ENCODE measurements at places on chromosomes 11 and 22.
A peak's percentile ranks its signal among the peaks of the same experiment; 100 is the strongest.

- peak; percentile 60 for DNase-seq
Measured at GRCh38 chr22:41526830-41527799, 17.2 kb downstream of the POLR3H start.

DNA sequence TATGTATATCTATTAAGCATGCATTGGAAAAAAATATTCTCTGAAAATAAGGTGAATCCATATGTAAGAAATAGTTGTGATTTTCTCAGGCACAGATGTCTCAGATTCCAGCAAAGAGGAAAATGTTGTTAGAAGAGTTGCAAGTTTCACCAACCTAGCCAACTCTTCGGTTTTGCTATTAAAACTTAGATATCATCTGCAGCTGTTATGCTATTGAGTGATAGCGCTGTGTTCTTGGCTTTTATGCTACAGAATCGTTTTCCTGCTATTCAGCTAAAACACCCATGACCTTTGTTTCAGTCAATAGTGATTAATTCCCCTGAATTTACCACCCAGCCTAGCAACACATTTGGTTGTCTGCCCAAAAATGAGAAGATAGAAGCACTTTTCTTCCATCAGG lies 795.6 kb upstream of the ANO3 start:
- DNase-seq = no peak

GRCh38 chr22:43260331-43261231 lies 73.6 kb upstream of the TTLL12 start:
- DNase-seq = no peak

GRCh38 chr11:68581439-68581838 lies 102.9 kb upstream of the GAL start:
- DNase-seq = no peak

DNA sequence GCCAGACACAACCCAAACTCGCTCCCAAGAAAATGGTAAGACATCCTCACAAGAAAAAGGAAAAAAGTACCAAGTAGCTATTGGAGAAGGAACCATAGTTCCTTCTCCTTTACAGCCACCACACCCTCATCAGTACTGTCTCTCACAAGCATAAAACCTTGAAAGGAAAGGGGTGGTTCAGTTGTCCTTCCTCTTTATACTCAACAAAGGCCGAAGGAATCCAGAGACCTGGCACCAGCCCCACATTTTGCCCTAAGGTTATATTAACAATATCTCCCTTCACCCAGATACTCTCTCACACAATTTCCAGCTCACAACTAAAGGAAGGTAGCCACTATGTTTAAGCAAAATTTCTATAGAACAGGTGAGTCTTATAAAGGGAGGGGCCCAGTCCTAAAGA lies 8.5 kb downstream of the FHIP1B start:
- DNase-seq = no peak

DNA sequence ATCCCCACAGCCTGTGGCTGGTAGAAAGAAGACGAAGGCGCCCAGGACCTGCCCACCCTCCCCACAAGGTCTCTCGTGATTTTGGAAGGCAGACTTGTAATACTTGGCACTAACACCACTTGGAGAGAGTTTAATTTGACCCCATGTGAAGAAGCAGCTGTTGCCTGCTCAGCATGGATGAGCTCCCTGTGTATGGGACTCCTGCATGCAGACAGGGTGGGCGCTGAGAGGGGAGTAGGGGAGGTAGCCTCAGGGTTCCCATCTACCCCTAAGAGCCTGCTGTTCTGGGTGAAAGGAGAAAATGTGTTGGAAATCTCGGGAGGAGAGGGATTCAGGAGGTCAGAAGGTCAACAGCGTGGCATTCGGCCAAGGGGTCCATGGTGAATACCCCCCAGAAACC lies 625.9 kb downstream of the TBC1D22A start:
- no peak for DNase-seq

DNA sequence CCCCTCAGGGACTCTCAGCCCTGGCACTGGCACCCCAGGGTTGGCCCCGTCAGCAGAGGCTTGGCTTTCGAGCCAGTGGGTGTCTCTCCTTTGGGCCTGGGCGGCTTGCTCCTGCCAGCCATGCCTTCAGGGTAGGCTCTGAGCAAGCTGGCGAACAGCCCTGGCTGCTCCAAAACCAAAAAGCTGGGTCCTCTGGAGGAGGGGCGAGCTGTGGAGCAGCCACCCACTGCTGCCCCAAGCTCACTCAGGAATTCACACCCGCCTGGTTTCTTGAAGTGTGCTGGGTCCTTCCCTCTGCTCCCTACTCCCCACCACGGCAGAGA lies 6.2 kb downstream of the YDJC start:
- no peak for DNase-seq

GRCh38 chr11:102983486-102983885 lies 28.0 kb upstream of the MMP13 start:
- DNase-seq = no peak

- no peak for DNase-seq
Measured at GRCh38 chr11:11524436-11525061, 97.3 kb downstream of the GALNT18 start.

GRCh38 chr11:128391811-128392210 lies 195.5 kb downstream of the ETS1 start:
- DNase-seq = no peak

DNA sequence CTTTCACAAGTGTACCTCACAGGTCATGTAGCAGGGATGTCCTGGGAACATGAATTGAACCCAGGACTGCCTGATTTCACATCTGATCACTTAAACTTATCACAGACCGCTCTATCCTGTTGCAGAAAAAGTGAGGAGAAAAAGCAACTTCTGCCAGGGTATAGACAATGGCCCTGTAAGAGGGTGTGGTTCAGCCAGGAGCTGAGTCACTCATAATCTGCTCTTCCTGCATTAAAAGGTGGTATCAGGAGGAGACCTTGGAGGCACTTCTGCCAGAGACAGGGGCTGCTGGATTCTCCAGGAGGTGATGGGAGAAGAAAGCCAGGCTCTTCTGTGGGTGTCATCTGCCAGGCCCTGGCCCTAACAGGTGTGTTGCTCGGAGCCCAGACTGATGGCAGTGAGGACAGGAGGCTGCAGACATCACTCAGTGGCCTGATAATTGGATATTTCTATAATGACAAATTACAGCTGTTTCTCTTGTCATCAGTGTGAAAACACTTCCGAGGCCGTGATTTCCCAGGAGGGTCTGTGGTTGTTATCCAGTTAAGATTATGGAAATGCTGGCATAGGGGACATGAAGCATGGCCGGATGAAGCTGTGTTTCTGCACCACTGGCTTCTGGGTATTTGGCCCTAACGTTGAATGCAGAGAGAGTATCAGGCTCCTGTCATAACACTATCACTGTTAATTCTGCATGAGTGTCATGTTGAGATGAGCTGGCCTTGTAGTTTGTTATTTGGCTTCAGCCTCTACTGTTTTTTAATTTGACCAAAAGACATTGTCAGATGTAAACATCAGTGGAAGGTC lies 125.1 kb upstream of the ZBED5 start:
- DNase-seq = no peak

DNA sequence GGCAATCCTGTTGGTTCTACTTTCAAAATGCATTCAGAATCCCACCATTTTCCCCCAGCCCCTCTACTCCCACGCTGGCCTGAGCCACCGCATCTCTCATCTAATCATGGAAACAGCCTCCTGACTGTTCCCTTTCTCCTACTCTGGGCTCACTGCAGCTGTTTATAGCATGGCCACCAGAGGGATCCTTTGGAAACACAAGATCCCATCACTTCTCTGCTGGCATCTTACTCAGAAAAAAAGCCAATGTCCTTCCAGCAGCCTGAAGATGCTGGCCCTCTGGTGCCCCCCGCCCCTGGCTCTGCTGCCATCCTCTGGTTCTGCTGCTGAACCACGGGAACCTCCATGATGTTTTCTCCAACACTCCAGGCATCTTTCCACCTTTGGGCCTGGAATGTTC lies 11.1 kb downstream of the MS4A8 start:
- DNase-seq = no peak

DNA sequence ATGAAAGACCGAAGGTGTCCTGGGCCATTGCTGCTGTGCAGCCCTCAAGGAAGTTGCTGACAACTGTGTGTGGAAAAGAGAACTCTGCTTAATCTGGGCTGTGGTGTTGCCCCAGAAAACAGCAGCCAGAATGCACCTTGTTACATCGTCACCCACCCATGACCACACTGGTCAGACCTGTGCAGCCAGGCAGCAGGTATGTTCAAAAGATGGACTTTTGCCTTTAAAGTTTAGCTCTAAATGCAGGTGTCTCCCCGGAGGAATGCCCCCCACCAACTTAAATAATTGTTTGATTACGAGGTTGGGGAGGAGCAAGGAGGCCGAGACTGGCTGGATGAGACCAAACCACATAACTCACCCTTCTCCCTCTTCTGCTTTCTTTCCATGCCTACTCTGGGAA lies 15.3 kb upstream of the POLA2 start:
- DNase-seq = no peak

- DNase-seq = no peak
Measured at GRCh38 chr11:15852179-15852578, 504.2 kb downstream of the SOX6 start.

GRCh38 chr11:70026726-70027125 lies 51.4 kb upstream of the ANO1 start:
- no peak for DNase-seq

DNA sequence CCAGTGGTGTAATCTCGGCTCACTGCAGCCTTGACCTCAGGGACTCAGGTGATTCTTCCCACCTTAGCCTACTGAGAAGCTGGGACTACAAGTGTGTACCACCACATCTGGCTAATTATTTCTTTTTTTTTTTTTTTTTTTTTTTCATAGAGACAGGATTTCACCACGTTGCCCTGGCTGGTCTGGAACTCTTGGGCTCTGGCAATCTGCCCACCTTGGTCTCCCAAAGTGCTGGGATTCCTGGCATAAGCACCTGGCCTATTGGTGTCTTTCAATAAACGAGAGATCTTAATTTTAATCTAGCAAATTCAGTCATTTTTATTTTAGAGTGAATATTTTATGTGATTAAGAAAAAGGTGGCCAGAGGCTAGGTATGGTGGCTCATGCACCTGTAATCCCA lies 40.1 kb downstream of the DGCR2 start:
- DNase-seq = no peak

DNA sequence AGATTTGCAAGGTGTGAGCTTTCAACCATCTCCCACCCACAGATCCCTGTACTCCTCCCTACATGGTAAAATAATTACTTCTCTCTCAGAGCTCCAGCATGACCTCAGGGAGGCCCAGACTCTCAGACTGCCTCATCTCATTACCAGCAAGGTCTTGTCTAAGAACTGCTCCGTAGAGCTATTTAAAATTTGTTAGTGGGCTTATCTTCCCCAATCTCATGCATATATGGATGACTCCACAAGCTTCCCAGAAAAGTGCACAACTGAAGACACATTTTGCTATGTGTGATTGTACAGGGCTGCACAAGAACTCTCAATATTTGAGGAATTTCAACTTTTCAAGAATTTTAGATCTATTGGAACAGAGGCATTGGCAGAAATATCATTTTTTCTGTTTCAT lies 230.3 kb downstream of the CSNK2A3 start:
- DNase-seq = no peak

- DNase-seq = no peak
Measured at GRCh38 chr11:118142809-118143208, 9.8 kb downstream of the SCN4B start.

- DNase-seq = no peak
Measured at GRCh38 chr11:85787809-85788760, 22.9 kb downstream of the SYTL2 start.

DNA sequence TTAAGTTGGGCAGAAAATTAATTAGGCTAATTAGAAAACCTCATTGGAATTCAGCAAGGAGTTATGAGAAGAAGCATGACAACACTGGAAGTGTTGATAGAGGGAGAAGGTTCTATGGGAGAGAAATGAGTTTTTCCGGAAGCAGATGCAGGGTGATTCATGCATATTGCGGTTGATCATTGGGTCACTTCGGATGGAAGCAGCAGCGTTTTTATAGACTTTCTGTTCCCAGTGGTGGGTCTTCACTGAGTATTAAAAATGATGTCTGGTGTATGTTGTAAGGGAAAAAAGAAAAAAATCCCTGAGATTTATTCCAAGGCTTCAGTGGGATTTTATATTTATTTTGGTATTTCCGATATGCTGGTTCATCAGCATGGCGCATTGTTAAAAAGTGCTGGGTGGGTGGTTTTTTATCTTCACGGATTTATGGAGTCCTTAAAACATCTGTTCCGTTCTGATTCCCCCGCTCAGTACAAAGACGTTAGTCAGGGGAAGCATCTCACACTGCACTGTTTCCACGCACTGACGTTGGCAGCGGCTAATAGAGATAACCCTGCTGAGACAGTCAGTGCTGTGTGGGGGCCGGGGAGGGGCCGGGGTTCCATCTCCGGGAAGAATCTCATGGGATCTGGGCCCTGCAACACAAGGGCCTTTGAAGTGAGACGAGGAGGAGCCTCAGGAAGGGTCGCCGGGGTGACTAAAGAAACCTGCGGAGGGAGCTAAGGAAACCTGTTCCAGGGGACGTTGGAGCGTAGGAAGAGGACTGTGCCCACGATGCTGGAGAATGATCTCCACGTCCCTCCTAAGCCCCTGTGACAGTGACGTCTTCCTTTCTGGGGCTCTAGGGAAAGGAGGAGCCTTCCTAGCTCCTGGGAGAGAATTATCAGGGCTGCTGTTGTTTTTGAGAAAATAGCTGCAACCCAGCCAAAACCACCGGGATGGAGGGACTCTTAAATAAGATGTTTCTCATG lies 390.0 kb downstream of the NTM start:
- no peak for DNase-seq

DNA sequence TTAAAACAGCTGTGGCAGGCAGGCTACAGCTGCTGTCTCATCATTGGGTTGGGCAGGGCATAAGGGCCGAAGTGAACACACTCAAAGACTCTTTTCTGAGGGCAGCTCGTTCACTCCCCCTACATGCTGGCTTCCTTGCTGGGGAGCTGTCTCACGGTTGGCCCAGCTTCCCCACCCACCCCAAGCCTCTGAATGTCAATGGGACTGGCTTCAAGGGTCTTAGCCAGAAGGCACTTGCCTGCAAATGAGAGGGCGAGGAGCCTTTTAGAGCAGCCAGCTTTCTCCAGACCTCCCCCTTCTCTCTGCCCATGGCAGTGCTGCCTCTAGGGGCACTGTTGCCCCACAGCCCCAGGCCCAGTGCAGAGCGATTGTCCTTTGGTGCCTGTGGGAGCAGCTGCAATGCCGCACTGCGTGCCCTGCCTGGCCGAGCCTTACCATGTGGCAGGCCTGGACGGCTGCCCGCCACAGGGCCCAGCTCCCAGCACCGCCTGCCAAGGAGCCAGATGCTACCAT lies 94.7 kb upstream of the RASSF10 start:
- no peak for DNase-seq

GRCh38 chr11:60764879-60765278 lies 8.2 kb downstream of the MS4A15 start:
- no peak for DNase-seq

GRCh38 chr11:86369668-86370067 lies 5.0 kb upstream of the CCDC81 start:
- no peak for DNase-seq

DNA sequence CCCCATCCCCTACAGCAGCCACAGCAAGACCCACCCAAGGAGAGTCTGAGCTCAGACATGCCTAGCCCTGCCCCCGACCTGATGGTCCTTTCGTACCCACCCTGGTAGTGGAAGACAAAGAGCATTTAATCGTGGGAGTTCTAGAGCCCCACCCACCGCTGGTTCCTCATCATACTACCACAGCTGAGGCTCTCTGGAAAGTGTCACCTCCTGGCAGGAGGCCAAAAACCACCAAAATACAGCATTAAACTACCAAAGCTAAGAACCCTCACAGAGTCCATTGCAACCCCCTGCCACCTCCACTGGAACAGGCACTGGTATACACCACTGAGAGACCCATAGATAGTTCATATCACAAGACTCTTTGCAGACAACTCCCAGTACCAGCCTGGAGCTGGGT lies 311.1 kb downstream of the TENM4 start:
- no peak for DNase-seq
